ENCODE measurements at places on chromosomes 11 and 22.
A peak's percentile ranks its signal among the peaks of the same experiment; 100 is the strongest.

- DNase-seq: no peak
Observed at GRCh38 chr11:18468961-18469360, 13.3 kb downstream of the LDHAL6A start.

DNA sequence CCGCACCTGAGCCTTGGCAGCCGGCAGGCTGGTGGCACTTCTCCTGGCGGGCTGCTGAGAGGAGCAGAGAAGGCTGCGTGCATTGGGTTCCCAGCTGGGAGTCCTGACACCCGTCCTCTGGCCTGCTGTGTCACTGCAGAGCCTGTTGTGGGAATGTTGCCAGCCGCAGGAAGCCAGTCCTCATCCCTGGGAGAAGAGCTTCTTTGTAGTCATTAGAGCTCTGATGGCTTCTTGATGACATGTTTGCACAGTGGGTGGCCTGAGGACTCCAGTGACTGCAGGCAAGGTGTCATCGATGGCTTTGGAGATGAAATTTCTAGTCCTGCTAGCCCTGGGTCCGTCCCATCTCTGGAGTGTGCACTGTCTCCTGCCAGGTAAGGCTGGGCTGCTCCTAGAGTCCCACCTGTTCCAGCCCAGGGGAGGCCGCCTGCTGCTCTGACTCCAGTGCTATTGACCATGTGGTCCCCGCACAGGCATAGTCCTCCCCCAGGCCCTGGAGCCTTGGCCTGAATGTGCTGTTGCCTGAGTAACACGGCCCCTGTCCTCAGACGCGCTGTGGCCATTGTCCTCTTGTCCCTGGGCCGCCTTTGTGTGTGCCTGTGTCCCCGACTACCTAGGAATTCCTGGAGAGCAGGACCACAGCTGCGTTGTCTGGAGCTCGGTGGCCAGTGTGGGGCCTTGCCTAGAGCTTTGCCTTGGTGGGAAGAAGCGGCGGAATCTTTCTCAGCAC is 129.2 kb downstream of the CACNA1I start:
- no peak for DNase-seq

- no peak for DNase-seq
Observed at GRCh38 chr11:132024587-132025295, 654.3 kb downstream of the NTM start.

- DNase-seq: peak; percentile 99
Observed at GRCh38 chr22:23144932-23145877, at the start of gene RAB36. Gene RAB36, plus strand, starts transcription at chr22:23145477. Its CDS starts 1,140 bp downstream, at chr22:23146617.

GRCh38 chr11:76074148-76075095 is 131.9 kb downstream of the WNT11 start:
- DNase-seq: no peak

DNA sequence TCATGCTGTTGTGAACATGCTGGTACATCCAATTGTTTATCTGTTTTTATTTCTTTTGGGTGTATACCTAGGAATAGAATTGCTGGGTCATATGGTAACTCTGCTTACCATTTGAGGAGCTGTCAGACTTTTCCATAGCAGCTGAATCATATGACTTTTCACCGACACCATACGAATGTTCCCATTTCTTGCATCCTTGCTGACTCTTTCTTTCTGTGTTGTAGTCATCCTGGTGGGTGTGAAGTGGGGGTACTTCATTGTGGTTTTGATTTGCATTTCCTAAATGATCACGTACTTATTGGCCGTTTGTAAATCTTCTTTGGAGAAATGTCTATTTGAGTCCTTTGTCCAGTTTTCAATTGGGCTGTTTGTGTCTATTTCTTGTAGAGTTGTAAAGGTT is 26.5 kb downstream of the ATXN10 start:
- DNase-seq: no peak

- DNase-seq: no peak
Observed at GRCh38 chr11:72369743-72370142, 64.6 kb downstream of the CLPB start.

GRCh38 chr22:22916215-22916951 is 28.8 kb downstream of the IGLL5 start:
- DNase-seq: no peak

DNA sequence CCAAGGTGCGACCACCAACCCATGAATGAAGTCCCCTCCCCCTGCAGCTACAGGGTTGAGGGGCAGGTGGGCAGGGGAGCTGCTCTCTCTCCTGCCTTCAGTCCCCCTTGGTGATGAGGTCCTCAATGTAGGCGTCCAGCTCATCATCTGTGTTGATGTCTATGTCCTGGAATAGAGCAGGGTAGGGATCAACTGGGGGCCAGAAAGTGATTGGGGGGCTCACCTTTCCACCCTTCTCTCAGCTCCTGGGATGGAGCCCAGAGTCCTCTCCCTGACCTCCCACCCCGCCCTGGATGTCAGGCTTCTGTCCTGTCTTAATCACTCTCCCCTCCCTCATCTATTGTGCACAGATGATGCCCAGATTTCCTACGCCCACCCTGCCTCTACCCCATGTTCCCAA is 41.9 kb downstream of the MORC2 start:
- no peak for DNase-seq

DNA sequence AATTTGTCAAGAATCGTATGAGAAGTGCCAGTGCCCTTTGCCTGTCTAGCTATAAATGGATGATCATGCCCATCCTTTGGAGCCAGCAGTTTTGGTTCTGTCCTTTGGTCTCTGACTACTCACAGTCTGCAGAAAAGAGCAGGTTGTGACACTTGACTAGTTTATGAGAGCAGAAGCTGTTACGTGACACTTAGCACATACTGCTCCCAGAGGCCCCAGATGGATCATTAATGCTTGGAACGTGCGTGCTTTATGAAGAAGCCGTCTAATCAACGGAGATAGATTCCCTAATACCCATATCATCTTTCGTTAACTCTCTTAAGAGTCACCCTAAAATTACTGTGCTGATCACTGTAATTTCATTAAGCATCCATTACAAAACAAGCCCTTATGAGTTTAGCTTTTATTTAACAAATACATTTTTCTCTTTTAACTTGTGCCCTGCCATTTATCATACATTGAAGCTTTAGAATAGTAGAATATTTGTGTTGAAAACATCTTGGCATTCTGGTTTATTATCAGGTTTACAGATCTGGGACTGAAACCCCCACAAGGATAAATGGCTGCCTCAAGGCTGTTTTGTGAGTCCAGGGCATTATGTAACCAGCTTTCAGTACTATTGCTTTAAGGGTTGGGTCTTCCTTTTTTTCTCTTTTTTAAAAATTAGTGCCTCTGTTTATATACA is 47.0 kb upstream of the ADORA2A start:
- no peak for DNase-seq

GRCh38 chr22:19292458-19293230 is 1.1 kb upstream of the CLTCL1 start:
- no peak for DNase-seq

- DNase-seq: no peak
Observed at GRCh38 chr11:65215441-65216076, 33.8 kb downstream of the CAPN1 start.

GRCh38 chr11:113781682-113782081 is 2.1 kb downstream of the CLDN25 start:
- DNase-seq: peak; percentile 42

- DNase-seq: no peak
Observed at GRCh38 chr11:34349882-34350281, 7.9 kb downstream of the ABTB2 start.

GRCh38 chr22:22533863-22534262 is 13.8 kb upstream of the ZNF280A start:
- no peak for DNase-seq

GRCh38 chr22:34997633-34998299 is 68.2 kb upstream of the ISX start:
- DNase-seq: no peak

DNA sequence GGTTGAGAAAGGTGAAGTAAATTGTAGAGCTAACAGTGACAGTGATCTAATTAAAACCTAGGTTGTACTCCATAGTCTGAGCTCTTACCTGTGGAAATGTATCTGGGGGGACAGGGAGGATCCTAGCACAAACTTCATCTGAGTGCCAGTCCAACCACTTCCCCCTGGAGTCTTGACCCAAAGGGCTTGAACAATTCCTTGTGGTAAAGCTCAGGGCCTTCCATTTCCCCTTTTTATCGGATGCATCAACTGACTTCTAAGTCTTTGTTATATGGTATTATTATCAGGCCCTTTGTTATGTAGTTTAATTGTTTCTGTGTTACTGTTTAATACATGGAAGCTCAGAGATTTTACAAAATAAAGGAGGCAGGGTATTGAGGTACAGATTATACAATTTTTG is 140.2 kb upstream of the SESN3 start:
- DNase-seq: no peak

DNA sequence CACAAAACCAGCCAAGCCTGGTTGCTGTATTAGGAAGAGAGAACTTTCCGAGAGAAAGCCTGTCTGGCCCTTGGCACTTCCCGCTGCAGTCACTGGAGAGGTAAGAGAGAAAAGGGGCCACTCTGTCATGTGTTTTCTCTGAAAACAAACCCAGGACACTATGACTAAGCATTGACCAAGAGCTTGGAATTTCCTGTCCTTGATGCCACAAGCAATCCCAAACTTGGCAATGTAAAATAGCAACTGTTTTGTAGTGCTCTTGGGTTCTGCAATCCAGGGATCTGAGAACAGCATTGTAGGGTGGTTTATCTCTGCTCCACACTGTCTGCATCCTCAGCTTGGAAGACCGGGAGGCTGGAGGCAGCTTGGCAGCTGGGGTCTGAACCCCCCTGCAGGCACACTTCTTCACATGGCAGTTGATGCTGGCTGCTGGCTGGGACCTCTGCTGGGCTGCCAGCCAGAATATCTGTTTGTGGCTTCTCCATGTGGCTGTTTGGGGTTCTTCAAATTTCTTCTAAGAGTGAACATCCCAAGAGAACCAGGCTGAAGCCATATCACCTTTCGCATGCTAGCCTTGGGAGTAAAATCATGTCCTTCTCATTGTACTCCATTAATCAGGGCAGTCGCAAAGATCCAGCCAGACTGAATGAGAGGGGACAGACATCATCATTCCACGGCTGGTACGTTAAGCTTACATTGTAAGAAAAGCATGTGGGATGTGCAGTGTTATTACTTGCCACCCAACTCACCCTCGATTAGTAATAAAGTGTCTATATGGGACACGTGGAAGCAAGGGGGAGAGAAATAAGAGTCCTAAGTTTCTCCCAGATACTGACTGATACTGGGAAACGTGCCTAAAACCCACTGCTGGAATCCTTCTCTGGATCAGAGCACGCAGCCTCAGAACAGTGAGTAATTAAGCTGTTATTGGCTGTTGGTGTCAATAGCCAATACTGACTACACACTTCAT is 537.4 kb upstream of the B3GAT1 start:
- DNase-seq: no peak

DNA sequence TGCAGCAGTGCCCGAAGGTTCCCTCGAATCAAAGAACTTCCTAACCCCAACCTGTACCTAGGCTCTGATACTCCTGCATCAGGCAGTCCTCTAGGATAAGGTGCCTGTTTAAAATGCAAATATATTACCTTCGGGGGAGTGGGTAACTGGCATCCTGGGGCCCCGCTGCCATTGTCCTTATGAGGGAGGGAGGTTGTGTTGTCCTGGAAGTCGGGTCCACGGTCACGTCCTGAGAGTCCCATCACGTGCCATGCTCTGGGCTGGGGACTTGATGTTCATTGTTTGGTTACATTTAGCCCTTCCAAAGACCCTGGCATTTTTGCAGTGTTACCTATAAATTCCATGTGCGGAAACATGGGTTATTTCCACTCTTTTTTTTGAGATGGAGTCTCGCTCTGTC is 67.6 kb downstream of the PARVB start:
- DNase-seq: no peak

- no peak for DNase-seq
Observed at GRCh38 chr11:65585396-65586246, 9.8 kb downstream of the EHBP1L1 start.

GRCh38 chr22:29106839-29107238 is 34.0 kb downstream of the KREMEN1 start:
- no peak for DNase-seq

DNA sequence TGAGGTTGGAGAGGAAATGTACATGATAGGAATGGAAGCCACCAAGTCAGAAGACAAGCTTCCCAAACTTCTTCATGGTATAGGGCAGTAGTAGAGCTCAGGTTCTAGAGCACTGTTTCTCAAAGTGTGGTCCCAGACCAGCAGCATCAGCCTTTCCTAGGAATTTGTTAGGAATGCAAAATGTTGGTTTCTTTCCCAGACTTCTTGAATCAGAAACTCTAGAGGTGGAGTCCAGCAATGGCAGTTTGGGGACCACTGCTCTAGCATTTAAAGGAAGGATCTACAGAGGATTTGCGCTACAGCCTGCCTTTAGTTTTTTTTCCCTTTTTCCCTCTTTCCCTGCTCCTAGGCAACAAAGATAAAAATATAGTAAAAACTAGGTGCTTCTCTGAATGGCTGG is 17.0 kb upstream of the MMP12 start:
- DNase-seq: no peak

DNA sequence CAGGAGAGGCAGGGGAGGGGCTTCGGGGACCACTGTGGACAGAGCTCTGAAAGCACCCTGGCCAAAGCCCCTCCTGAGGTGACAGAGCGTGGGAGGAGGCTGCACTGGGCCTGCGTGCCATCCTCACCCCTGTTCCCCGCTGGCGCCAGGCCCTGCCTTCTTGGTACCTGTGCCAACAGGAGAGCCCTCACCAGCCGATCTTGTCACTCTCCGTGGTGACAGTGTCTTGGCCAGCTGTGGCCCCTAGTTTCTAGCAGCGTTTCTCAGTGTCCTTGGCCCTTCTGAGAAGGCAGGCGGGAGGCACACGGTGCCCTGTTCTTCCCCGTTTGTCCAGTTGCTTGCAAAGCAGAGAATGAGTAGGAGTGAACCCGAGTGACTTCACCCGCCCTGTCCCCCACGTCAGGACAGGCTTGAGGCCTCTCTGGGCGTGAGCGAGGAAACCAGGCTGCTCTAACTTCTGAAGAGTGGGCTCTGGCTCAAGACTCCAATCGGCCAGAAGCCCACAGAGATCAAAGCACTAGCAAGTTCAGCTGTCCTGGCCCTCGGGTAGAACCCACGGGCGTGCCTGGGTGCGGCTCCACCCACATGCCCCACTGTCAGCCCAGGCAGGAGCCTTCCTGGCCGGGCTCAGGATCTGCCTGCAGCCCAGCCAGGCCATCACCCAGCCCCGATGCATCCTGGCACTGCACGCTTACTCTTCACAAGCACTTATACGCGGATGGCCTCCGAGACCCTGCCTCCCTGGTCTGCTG is 60.2 kb upstream of the EMID1 start:
- DNase-seq: no peak

DNA sequence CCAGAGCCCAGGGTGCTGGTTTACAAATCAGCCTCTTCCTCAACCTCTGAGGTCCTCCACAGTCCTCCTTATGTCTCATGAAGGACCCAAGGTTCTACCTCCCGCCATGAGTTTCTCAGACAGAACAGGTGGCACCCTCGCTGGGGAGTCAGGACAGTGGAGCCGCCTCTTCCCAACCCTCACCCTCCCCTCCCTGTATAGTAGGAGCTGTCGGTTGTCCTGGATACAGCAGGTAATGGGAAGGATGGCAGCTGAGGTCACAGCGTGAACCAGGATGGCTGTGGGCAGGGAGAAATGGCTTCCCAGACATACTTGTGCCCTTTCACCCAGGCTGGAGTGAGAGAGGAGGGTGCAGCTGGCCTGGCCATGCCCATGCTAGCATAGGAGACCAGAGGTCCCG is 134.6 kb downstream of the CHST1 start:
- DNase-seq: peak; percentile 30

- DNase-seq: no peak
Observed at GRCh38 chr11:55324500-55324899, 18.5 kb upstream of the OR4A16 start.

- DNase-seq: no peak
Observed at GRCh38 chr11:19966441-19966840, 193.8 kb downstream of the DBX1 start.

Data from cerebellar nuclear complex (tissue), 1 donor.